ENCODE measurements at places on chromosomes 13 and 19.

DNA sequence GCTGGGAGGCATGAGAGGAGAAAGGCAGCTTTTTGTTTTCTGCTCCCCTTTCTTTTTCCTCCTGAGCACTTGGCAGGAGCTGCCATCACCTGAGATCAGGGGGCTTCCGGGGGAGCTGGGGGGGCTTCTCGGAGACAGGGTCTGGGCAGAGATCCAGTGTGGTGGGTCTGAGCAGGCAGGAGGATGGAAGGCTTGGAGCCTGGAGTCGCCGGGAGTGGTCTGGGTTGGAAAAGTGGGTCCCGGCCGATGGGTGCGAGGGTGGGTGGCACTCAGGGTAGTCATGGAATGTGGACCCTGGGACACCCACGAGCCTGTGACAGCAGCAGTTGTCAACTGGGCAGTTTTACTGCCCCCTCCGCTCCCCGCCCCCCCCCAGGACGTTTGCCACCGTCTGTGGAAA is 2.2 kb upstream of the ADM5 start:
- no peak for DNase-seq

DNA sequence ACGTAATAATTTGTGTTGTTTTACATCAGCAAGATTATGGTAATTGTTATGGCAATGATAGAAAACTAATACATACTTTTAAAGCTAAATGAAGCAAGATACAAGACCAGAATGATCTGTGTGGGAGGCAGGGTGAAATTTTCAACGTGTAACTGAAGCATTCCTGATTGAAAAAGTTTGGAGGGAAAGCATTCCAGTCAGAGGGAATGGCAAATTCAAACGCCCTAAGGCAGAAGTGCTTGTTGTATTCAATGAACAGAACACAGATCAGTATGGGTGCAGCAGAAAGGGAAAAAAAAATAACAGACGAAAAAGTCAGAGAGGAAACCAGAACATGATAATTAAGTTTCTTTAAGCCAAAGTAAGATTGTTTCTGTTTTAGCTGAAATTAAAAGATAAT is 928.5 kb upstream of the SLITRK1 start:
- DNase-seq, result no peak

DNA sequence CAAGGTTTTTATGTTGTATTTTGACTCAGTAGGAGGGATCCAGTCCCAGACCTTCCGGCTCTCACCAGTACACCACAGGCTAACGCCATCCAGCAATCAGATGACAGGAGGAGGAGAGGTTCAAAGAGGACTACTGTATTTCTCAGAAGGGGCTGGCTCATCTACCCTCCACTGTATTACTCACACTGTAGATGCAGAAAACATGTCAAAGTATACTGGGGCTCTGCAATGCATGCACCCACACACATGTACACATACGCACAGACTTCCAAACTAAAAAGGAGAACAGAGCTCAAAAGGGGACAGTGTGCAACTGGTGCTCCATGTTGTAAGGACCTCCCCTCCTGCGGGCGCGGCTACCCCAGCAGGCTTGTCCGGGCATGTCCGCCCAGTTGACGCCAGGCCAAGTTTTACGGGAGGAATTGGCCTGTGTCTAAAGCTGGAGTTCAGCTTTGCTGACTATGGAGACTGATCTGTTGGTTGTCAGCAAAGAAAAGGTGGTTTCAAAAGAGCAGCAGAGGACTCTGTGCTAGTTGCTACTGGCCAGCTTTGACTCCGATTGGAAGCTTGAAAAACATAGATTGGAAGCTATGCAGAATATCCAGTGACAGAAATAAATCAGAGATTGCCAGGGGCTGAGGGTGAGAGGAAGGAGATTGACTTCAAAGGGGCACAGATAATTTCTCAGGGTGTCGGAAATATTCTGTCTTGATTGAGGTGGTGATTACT is 314.2 kb downstream of the DLEU7 start:
- no peak for DNase-seq

DNA sequence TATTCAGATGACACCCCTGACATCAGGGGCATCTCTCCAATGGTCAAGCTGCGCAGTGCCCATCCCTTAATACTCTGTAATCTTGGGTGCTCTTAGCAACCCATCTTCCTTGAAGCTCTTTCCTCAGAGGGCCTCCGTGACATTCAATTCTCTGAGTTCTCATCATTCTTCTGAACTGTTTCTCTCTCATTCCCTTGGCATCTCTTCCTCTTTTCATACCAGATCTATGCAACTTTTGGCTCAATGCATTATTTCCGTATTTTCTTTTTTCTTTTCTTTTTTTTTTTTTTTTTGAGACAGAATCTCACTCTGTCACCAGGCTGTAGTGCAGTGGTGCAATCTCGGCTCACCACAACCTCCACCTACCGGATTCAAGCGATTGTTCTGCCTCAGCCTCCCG is 53.9 kb downstream of the PCDH8 start:
- DNase-seq, result no peak

GRCh38 chr19:2574478-2574931 is 98.6 kb downstream of the GADD45B start:
- DNase-seq, result no peak

- no peak for DNase-seq
These were observed 119.7 kb downstream of the LHFPL6 start for GRCh38 chr13:39483326-39483725.

DNA sequence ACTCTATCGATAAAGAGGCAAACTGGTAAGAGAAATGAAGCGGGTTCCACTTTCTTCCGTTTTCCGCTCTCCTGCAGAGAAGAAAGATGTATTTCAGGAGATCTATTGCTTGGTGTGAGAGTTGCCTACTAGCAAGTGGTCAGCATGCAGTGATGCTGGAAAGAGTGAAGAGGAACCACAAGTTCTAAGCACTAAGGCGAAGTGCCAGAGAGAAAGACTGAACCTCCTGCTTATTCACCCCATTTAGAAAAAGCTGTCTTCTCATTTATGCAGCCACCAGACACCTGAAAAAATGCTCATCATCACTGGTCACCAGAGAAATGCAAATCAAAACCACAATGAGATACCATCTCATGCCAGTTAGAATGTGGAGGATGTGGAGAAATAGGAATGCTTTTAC is 78.7 kb upstream of the GPC6 start:
- DNase-seq, result no peak

- no peak for DNase-seq
These were observed 92.6 kb downstream of the MIPEP start for GRCh38 chr13:23796551-23796950.

GRCh38 chr13:74136084-74136658 is 2.0 kb upstream of the KLF12 start:
- no peak for DNase-seq

DNA sequence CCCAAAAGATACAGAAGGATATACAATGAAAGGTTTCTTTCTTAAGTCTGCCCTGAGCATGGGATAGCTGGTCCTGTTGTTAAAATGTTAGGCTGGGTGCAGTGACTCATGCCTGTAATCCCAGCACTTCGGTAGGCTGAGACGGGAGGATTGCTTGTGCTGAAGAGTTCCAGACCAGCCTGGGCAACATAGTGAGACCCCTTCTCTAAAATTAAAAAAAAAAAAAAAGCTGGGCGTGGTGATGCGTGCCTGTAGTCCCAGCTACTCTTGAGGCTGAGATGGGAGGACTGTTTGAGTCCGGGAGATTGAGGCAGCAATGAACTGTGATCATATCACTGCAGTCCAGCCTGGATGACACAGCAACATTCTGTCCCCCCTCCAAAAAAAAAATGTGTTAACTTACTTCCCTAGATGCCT is 52.5 kb upstream of the SHKBP1 start:
- no peak for DNase-seq

GRCh38 chr13:106464076-106464475 is 71.4 kb downstream of the EFNB2 start:
- no peak for DNase-seq

DNA sequence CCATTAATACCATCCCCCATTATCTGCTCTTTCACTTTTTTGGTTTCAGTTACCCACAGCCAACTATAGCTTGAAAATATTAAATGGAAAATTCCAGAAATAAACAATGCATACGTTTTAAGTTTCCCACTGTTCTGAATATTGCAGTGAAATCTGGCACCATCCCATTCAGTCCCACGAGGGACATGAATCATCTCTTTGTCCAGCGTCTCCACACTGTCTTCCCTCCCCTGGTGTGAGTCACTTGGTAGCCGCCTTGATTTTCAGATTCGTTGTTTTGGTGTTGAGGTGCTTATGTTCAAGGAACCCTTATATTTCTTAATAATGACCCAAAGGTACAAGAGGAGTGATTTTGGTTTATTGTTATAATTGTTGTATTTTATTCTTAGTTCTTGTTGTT is 246.1 kb downstream of the DCT start:
- DNase-seq, result peak; percentile 60

DNA sequence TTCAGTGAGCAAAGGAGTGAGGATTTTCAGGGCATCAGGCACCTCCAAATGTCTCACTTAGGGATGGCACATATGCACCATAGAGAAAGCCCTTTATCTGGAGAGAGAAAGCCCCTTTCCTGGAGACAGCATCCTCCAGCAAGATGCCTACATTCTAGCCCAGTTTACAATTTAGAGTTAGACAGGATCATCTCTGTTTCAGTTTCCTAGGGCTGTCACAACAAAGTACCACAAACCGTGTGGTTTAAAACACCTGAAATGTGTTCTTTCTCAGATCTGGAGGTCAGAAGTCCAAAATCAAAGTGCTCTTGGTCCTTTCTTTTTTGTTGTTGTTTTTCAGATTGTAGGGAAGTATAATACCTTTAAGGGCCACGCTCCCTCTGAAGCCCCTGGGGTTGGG is 61.8 kb downstream of the MBNL2 start:
- DNase-seq, result no peak

- no peak for DNase-seq
These were observed 15.0 kb downstream of the NUFIP1 start for GRCh38 chr13:44974056-44974793.

- DNase-seq, result no peak
These were observed 43.6 kb downstream of the NLRP12 start for GRCh38 chr19:53780506-53780905.

- DNase-seq, result no peak
These were observed 113.2 kb downstream of the KCNRG start for GRCh38 chr13:50128428-50128931.

DNA sequence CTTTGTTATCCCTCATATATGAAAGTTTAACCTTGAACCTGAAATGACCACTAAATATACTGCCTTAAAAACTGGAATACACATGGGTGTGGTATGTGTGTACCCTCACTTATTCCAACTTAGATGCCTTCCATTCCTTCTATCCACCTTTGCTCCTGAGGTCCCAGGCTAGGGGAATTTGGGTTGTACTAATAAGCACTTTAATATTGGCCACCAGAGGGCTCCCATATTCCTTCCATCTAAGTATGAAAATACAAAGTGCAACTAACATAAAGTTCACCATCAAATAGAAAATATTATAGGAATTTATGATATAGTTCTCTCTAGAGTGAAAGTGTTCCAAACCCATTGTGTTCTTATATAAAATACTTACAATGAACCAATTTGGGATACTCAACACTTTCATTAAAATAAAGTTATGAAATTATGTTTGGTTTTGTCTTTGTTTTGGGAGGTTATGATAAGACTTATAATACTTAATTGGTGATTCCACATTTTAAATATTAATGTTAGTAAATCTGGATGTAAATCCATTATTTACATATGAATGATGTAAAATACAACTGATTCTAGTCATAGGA is 62.3 kb downstream of the ITGBL1 start:
- no peak for DNase-seq

GRCh38 chr13:60369242-60369641 is 27.8 kb upstream of the TDRD3 start:
- no peak for DNase-seq

DNA sequence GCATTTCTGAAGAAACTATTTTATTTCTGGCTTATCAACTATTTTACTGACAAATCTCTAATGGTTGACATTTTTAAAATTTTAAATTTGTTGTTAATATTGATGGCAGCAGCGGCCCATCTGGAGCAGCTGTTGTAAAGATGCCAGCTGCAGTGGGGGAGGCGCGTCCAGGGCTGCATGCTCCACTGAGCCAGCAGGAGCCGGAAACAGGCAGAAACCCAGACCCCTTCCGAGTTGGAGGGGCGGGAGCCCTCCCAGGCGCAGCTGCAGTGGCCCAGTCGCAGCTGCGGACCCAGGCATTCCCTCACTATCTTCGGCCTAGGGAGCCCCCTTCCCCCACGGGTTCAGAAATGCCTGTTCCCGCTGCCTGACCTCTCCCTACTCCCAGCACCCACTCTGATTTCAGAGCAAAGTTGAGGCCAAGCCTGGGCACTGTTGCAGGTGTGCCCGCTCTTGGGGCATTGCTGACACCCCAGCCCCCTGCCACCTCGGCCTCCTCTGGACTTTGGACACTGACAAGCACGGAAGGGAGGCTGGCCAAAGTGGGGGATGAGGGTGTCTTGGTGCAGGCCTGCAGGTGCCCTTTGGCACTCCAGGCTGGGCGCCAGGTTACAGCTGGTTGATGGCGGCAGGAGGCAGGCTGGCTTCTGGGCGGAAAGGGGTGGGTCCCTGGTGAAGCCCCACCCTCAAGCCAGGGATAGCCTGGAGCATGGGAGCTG is 69.2 kb downstream of the PIBF1 start:
- DNase-seq, result no peak

DNA sequence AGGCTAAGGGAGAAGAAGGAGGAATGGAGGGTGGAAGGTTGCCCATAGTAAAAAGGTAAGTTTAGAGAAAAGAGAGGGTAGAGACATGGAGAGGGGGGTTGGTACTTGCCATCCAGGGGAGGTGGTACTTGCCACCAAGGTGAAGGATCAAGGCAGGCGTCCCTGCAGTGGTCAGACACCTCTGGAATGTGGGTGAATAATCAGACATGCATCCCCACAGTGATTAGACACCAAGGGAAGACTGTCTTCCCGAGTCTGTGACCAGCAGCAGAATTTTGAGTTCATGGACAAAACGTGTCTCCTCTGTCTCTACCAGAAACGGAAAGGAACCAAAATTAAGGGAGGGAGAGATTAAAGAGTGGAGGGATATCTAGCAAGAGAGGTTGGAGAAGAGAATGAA is 27.1 kb upstream of the IGFL1 start:
- DNase-seq, result no peak

- no peak for DNase-seq
These were observed 9.6 kb downstream of the MIR17HG start for GRCh38 chr13:91356919-91357612.

- DNase-seq, result no peak
These were observed 139.8 kb downstream of the MIPEP start for GRCh38 chr13:23749288-23749873.

GRCh38 chr13:30739761-30740642 is 4.7 kb downstream of the ALOX5AP start:
- no peak for DNase-seq

- no peak for DNase-seq
These were observed 48.9 kb downstream of the ZNRF4 start for GRCh38 chr19:5504114-5504513.

GRCh38 chr19:48401287-48401686 is 7.8 kb downstream of the GRIN2D start:
- DNase-seq, result no peak

GRCh38 chr13:111642156-111642767 is 321.8 kb downstream of the TEX29 start:
- no peak for DNase-seq

GRCh38 chr19:56953470-56953869 is 112.9 kb upstream of the PEG3 start:
- no peak for DNase-seq

- no peak for DNase-seq
These were observed 816 bp upstream of the PRKD2 start for GRCh38 chr19:46717716-46718143.
